Stimulated activated CD8-positive, alpha-beta memory T cell treated with anti-CD3 and anti-CD28 coated beads, Interleukin-2, amount 100 ng/mL, for 1 hour (primary cell): ENCODE measurements at places on chromosomes 16 and 17.

DNA sequence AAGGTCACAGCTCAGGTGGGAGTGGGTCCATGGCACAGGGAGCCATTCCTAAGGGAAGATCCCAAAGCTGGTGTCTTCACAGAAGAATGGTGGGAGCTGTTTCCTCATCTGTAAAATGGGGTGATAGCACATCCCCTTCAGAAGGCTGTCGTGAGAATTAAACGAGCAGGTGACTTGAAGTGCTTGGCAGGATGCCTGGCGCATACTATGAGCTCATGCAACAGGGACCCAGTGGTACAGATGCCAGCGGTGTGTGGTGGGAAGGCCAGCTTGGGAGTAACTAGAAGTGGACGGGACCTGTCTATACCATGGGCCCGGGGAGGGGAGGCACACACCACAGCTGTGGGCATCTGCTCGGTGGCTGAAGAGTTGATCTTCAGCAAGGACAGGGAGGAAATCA is 189.3 kb upstream of the TNRC6C start:
- DNase-seq, result no peak

DNA sequence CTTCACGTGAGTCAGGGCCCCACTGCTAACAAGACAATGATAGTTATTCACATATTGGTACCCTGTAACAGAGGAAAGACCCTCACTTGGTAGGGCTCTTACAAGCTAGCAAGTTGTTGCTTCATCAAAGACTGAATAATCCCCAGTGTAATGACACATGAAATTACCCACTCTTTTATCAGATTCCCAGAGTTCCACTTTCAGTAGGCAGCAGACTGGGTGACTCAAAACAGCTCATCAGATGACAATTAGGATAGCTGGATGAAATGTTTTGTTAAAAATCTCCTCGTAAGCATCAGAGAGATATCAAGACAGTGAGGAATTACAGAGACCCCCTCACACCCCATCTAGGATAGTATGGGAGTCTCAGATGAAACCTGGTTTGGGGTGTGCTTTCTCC is 6.8 kb upstream of the OR1E2 start:
- no peak for DNase-seq

DNA sequence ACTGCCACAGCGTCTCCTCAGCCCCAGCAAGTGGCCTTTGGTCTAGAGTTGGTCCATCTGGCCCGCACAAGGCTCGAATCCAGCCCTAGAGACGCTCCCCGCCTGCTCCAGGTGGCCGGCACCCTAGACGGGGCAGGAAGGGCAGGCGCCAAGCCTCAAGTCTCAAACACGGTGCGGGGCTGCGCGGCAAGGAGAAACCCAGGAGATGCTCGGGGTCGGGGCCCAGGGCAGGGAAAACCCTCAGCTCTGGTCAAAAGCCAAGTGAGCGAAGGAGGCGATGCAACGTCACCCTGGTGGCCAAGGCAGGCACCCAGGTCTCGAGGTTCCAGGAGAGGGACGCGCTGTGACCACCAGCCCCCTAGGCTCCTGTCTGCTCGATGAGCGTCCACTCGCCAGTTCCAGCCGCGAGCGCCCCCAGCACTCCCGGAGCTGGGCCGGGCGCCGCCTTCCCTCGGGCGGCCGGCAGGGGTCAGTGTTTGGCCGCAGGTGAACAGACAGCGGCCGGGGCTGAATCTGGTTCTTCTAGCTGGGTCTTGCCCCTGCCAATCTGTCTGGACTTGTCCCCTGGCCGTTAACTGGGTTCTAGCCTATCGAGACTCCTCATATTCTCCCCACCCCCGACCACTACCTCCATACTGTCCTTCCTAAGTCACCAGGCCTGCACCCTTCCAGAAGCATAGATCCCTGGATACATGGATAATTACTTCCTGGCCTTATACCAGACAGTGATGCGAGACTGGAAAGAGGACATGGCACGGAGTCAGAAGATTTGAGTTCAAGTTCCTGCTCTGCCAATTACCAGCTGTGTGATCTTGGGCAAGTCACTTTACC is 44.0 kb downstream of the PRAC1 start:
- DNase-seq, result peak; percentile 39

DNA sequence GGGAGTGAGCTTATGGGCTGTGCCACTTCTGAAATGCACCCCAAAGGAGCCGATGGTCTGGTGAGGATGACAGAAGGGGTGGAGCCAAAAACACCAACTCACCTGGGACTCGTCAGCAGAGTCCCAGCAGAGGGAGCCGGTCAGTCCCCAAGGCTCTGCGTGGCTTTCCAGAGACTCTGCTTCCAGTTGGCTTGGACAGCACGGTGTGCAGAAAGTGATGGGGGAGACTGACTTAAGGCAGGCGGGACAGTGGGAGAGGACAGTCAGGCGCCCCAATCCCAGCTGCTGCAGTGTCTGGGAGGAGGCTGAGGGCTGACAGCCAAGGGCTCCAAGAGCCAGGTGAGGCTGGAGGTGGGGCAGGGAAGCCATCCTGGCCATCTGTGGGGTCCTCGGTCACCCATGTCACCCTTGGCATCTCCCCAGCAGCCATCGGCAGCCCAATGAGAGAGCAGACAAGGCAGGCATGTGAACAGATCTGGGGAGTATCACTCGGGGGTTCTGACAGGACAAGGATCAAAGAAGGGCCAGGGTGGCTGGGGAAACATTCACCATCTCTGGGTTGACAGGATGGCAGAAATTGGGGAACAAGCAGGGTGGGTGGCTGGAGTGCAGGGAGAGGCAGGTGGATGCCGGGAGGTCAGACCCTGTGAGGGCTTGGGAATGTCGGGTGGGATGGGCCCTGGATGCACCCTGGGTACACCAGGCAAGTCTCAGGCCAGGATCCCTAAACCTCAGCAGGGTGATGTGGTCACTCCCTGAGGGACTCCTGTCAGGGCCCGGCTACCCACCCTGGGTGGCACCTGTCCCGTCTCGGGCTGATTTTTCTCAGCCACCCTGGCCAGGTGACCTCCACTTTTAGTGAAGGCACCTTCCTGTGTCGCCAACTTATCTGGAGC is 8.9 kb upstream of the KRTAP17-1 start:
- DNase-seq, result no peak

DNA sequence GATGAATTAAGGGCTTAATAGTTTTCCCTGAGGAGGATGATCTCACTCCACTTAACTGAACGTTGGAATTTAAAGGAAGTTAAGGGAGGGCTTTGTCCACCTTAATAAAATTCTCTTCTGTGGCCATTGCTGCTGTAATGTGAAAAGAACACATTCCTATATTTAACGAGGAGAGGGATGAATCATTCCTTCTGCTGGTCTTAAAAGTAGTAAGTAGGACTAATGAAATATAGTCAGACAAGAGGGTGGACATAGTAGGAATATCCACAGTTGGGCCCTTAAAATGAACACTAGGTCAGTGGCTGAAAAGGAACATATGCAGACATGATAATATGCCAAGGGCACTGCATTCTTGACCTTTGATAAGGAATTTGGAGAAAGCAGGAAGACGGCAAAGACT is 405.6 kb downstream of the PMP22 start:
- DNase-seq, result no peak

DNA sequence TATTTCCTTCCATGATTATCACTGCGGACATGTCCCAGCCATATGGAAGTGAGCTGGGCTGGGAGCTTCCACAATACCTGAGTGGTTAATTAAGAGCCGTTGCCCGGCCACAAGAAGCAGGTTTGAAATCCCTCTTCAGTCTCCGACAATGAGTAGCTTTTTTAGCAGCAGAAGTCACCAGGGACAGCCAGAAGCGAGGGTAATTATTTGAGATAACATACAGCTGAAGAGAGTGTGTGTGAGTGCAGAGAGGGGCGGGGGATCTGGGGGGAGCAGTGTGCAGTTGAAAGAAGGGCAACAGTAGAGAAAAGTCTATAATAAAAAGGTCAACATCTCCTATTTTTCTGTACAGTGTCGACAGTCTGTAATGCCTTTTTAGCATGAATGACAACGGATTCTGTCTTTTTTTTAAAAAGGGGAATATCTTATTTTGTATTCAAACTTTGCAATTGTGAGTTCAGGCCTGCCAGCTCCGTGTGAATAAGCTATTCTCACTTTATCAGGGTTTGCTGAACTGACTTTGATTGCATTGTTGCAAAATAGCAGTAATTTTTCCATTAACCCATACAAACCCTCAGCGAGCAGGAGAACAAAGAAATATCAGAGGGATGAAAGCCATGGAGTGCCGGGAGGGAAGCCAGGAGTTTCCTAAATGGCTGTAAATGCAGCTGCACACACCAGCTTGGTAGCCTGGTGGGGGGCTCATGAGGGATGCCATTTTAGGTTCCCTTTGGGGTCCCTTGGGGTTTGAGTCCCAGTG is 220.3 kb upstream of the IRX3 start:
- DNase-seq, result no peak

DNA sequence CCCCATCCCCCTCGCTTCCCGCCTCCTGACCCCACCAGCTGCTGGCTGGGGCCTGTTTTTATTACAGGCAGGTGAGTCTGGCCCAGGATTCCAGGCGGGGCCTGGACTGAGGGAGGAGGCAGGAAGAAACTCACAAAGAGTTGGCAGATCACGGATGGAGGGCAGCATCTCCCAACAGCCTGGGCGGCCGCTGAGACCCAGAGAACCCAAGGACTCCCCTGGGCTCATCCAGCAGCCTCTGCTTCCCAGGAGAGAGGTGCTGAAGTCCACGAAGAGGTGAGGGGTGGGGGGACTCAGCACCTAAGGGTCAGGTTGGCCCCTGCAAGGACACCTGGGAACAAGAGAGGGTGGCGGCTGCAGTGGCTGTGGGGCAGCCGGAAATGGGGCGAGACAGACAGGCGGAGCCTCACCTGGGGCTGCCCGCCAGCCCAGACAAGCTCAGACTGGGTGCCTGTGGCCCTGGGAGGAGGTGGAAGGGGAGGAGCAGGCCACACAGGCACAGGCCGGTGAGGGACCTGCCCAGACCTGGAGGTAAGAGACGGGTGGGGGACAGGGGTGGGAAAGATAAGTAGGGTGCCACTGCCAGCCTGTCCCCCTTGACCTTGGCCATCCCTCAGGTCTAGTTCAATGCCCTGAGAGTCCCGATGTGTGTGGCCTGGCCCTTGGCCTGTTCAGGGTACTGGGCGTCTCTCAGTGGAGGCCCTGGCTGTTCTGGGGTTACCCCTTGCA is 8.7 kb upstream of the ADGRG1 start:
- DNase-seq, result no peak

GRCh38 chr17:68910251-68910705 is 44.9 kb downstream of the ABCA8 start:
- DNase-seq, result no peak

- peak; percentile 92 for DNase-seq
Observed at GRCh38 chr16:27268376-27269299, at the start of gene NSMCE1. Gene NSMCE1 (minus strand): TSS chr16:27268772. CDS start chr16:27257570, 11,202 bp downstream.

- no peak for DNase-seq
Observed at GRCh38 chr16:27323781-27324561, 10.2 kb downstream of the IL4R start.

DNA sequence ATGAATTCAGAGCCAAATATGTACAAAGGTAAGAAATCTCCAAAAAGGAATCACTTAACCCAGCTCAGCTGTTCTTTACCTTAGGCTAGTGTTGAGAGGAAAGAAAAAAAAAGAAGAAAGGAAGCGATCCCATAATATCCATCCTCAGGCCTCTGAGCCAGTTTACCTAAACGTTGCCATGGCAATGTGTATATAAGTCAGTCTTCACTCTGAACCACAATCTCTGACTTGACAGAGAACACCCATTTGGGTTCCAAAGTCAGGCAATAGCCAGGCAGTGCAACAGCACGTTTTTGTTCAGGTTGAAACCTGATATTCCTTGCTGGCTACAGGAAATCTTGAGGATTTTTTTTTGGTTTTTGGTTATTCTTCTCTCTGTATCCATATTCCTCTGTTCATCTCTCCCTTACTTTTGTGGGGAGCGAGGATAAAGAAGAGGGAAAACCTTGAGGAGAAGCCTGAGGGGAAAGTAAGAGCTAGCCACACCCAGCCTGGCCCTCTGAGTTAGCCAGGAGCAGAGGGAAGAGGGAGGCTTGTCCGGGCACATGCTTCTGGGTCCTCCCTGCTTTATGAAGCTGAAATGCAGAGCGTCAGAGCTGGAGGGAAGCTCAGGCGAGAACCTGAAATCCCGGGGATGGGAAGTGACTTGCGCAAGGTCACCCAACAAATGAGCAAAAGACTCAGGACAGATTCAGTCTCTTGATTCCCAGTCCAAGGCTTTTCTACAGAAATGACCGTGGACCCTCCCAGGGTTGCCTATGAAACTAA is 152.7 kb downstream of the SOX9 start:
- DNase-seq, result no peak

DNA sequence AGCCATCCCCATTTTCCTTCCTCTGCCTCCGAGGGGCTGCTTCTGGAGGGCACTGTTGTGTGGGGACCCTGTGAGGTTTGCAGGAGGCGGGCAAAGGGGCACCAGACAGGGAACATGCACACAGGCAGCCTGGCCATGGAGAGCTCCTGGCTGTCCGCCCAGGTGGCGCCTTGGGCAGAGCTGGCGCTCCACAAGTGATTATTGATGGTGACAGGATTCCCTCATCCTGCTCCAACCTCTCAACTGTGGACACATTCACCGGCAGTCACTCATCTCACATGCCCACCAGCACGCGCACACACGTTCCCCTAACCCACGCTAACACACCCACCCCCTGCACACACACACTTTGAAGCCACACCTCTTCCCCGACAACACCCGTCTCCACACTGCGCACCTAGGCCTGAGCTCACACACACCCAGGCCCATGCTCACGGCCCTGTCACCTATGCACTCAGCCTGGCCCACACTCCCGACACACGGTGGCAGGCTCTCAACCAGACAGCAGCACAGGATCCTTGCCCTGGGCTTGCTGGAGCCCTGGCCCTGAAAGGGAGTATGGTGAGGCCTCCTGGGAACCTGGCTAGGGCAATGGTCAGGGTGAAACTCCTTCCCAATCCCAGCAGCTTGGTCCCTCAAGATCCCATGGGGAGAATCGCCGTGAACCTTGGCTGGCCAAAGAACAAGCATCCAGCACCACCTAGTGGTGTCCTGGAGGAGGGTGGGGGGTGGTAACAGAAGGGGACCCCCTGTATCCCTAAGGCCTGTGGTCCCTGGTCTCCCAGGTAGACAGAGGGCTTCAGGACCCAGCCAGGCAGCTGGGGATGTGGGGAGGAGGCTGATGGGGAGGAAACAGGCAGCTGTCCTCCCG is 3.6 kb downstream of the PNMT start:
- no peak for DNase-seq
